Femur (tissue), 1 donor: ENCODE measurements at places on chromosomes 1 and 21.
A peak's percentile ranks its signal among the peaks of the same experiment; 100 is the strongest.

DNA sequence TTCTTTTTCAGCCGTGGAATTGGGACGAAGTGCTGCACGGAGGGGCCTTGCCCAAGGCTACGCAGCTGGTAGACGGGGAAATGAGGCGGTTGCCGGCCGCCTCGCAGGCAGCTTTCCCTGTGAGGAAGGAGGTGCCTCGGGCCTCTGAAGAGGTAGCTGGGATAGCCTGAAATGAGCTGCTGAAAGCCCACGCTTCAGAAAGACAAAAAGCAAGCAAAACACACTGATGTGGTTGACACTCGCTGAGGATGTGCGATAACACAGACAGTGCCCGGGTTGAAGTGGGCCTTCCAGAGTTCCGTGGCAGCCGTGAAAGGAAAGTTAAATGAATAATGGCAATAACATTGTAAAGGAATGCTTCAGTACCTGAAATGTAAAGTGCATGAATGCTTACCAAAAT is 47.2 kb downstream of the S1PR1 start:
- no peak for DNase-seq

- peak; percentile 83 for DNase-seq
Measured at GRCh38 chr1:58815069-58815685, 31.3 kb upstream of the JUN start.

DNA sequence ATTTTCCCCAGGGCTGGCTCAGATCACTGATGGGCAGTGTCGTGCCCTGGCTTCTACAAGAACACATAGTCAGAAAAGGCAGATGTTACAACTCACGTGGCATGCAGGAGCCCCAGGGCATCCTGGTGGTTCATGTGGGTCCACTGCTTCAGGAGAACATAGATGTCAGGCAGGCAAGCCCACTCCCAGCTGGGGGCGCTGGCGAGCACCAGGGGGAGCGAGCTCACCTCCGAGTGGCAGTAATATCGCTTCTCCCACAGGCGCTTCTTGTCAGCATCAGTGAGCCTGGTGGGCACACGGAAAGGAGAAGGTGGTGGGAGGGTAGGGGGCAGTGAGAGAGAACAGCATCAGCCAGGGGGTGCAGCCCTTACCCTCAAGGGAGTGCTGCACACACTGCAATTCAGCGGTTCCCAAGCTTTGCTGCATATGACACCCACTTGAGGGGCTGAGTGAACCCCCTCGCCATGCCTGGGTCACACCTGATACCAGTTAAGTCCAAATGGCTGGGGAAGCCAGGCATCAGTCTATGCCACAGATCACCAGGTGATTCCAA is 34.3 kb upstream of the PPP1R15B start:
- DNase-seq: no peak

DNA sequence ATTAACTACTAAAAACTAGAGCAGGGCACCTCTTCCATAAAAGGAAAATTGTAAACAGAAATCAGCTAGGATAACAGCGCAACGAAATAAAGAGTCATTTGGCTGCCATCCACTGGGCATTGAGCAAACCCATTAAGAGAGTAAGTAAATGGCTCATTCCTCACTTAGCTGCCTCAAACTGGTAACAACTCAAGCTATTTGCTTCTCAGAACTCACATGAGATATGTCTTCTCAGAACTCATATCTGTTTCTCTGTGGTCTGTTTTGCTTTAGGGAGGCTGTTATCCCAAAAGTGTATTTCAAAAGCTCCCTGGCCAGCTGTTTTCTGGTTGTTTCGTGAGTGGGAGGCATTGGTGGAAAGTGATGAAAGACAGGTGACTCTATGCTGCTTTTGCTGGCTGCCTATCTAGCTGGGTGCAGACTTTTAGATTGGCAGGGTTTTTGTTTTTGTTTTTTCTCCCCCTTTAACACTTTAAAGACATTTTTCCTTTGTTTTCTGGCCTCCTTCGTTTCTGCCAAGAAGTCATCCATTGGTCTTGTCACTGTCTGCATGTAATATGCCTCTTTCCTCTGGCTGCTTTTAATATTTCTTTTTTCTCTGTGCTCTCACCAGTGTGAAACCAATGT is 269.2 kb upstream of the RGS18 start:
- DNase-seq: no peak

GRCh38 chr1:178055779-178056471 is 38.0 kb upstream of the RASAL2 start:
- DNase-seq: no peak

DNA sequence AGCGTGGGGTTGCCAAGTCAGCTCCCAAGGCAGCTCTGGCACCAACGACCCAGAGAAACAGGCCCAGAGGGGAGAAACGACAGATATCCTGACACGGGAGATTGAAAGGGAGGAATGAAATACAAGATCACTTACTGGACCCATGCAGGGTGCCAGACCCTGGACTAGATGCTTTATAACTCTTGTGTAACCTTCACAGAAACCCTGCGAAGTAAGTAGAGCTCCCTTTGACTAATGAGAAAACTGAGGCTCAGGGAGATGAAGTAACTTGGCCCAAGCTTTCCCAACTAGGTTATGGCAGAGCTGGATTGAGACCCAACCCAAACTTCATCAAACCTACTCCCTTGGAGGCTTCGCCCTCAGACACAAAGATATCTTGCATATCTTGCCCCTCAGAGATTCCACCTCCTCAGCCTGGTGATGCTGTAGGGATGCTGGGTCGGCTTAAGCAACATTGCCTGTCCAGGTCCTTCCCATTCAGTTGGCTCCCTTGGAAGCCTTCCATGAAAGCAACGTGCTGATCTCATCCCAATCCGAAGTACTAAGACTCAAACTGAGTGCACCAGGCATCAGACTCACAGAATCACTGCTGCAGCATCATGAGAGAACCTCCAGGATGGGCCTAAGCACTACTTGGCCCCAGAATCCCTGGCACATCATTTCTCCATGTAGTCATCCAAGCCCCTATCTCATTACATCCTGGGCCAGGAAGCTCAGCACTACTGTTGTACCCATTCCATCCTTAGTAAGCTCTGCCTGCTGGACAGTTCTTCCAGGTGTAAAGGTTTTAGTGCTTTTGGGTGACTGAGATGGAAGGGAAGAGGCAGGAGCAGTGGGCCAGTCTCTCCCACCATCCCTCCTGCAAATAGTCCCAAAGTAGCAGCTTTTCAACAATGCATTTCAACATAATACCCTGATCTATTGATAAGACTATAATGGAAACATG is 1.1 kb upstream of the IGSF9 start:
- no peak for DNase-seq
